ENCODE measurements at places on chromosomes 5 and 9.

DNA sequence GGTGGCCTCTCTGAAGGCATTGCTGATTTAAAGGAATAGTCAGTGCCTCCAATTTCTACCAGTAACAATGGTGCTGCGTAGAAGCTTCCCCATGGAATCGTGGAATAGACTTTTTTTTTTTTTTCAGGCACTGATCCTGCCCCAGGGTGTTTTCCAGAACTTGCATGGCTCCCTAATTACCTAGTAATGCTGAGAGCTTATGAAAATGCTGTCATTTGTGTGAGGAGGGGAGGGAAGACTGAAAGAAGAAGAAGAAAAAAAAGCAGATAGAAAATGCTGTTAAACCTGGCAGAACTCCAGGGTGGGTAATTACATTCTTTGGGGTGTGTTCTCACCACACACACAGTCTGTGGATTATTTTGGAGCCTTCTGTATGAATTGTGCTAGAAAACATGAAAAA, 4.8 kb upstream of the GRIA1 start:
- DNase-seq = no peak

DNA sequence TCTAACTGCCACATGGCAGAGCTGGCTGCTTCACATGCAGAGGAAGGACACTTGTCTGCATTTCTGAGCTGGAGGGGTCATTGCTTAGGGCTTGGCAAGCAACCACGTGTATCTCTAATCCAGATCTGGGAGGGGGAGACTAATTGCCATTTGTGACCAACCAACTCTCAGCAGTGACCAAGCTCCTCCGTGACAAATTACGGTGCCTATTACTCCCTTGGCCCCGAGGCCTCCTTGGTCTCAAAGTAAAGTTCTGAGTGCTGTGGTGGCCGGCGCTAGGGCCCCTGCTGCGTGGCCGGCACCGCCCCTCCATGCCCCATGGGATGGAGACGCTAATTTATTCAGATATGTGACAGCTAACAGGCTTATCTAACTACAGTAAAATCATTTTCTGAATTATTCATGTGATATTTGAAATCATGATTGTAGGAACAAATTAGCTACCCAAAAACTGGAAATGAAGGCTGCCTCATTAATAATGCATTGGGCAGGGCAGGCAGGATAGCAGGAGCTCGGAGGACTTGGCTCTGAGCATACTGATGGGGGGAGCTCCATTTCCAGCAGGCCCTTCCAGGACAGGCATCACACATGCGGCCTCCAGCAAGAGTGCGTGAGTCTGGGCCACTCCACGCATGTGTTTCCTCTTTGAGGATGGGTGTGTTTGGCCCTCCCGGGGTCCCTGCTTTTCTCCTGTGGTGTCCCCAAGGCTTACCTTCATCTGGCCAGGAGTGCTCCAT, 67.7 kb downstream of the C5orf15 start:
- DNase-seq = no peak

DNA sequence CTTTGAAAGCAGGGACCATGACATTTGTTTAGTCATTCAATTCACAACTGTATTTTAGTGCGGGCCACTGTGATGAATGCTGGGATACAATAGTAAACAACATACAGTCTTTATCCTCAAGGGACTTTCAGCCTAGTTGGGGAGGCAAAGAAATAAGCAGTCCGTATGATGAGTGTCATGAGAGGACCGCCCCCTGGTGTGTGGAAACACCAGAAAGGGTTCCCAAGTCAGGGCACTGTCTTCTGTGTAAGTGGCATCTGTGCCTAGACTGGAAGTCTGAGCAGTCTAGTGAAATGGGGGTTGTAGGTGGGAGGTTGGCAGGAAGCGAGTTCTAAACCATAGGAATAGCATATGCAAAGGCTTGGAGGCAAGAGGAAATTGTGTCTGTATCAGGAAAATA, 6.8 kb downstream of the C9orf43 start:
- DNase-seq = no peak

DNA sequence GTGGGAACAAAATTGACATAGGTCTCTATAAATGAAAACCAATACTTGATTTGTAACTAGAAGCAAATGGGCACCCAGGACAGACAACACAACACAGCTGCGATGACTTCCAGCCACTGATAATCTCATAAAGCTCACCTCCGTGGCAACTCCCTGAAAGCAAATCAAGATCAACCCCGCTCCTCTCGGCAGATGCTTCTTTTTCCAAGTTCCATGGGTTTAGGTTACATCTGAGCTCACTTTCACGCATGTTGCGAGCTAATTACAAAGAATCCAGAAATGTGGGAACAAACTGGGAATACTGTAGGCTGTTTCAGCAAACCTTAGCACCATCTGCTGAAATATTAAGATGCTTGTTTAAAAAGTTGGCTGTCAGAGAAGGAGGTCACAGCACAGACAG, 153.9 kb downstream of the ELAVL2 start:
- DNase-seq = no peak

GRCh38 chr5:164532235-164532900, 1026.9 kb downstream of the MAT2B start:
- no peak for DNase-seq

- no peak for DNase-seq
Observed at GRCh38 chr5:89703817-89704216, 705.7 kb downstream of the CETN3 start.

GRCh38 chr5:139650031-139650688, 2.0 kb downstream of the CXXC5 start:
- no peak for DNase-seq

- no peak for DNase-seq
Observed at GRCh38 chr9:133961226-133962165, 30.6 kb downstream of the VAV2 start.

- DNase-seq = no peak
Observed at GRCh38 chr5:177537389-177538361, 16.7 kb downstream of the FAM193B start.

DNA sequence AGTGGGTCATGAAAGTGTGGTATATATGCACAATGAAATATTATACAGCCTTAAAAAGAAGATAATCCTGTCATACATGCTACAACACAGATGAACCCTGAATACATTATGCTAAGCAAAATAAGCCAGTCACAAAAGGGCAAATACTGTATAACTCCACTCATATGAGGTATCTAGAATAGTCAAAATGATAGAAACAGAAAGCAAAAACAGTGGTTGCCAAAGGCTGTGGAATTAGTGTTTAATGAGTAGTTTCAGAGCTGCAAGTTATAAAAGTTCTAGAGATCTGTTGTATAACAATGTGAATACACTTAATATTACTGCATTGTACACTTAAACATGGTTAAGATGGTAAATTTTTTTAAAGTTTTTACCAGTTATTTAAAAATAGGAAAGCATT, 135.0 kb downstream of the OXCT1 start:
- no peak for DNase-seq

All from CD4-positive, alpha-beta T cell treated with Interleukin-4 for 4 hours (primary cell).